ENCODE measurements at places on chromosomes 12 and 14. TPM values are rescaled to one million over a fixed set of nuclear protein-coding genes. Genes with fewer than 3 reads are reported as not detected.

Gene KLRF1
- polyA plus RNA-seq, result 1.1 TPM

Gene RBP5
- polyA plus RNA-seq, result not detected

Gene TMEM260
- polyA plus RNA-seq, result 10.8 TPM

Gene CCDC177
- polyA plus RNA-seq, result not detected

Gene SLC39A2
- polyA plus RNA-seq, result not detected

Gene ETV6
- 10.1 TPM for polyA plus RNA-seq
